ENCODE measurements at places on chromosomes 11 and 22.

GRCh38 chr11:122755941-122756340 is 82.4 kb upstream of the CRTAM start:
- DNase-seq, result no peak

- DNase-seq, result no peak
Measured at GRCh38 chr11:114511079-114511478, 48.6 kb downstream of the NXPE1 start.

DNA sequence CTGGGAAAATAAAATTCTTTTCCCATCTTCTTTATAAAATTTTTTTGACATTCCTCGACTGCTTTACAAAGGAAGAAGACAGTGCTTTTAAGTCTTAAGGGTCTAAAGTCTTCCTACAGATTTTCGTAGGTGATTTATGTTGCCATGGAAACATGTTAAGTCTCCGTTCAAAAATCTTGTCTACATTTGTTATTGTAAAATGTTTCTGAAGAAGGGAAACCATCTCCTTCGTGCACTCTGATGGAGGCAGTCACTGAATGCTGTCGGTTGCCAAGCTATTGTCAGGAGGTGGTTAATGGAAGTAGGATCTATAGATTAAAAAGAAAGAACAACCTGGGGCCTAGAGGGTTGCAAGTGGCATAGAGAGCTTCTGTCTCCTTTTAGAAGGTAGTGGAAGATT is 52.6 kb downstream of the MAP6 start:
- no peak for DNase-seq

DNA sequence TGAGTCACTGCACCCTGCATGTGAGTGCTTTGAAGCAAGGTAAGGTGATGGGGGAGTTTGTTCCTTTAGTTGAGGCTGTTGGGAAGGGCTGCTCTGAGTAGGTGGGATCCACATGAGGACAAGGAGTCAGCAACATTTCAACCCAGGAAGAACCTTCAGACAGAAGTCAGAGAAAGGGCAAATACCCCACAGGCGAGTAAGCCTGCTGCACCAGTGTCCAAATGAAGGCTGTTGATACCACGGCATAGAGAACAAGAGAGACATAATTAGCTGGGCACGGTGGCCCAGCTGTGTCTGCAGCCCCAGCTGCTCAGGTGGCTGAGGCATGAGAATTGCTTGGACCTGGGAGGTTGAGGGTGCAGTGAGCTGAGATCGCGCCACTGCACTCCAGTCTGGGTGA is 54.3 kb upstream of the CLMP start:
- no peak for DNase-seq

DNA sequence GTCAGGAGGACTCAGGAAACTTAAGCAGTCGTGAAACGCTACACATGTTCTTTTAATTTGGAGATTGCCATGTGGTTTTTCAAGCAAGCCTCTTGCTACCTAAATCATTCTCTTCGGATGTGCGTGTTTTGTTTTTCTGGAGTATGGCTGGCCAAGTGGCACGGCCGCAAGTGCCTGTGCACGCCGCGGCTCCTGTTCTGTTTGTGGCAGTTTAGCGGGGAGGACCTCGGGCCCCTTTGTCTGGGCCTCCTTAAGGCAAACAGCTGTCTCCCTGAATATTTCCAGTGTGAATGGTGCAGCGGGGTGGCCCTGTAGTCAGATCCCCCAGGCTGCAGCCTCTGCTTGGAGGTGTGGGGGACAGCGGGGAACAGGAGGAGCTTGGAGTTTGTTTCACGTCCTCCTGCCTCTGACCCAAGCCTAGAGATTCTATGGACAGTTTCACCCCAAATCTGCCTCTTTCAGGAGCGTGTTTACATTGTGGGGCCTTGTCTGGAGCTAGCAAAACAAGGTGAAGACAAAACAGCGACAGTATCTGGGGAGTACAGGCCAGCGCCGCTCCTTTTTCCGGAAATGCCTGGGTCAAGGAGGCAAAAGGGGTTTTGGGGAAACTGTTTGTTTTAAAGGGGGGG is 1.3 kb downstream of the LRP5 start:
- no peak for DNase-seq

GRCh38 chr11:46410021-46410420 is 18.4 kb upstream of the CHRM4 start:
- no peak for DNase-seq

GRCh38 chr11:63589000-63589399 is 25.2 kb downstream of the PLAAT3 start:
- DNase-seq, result no peak

DNA sequence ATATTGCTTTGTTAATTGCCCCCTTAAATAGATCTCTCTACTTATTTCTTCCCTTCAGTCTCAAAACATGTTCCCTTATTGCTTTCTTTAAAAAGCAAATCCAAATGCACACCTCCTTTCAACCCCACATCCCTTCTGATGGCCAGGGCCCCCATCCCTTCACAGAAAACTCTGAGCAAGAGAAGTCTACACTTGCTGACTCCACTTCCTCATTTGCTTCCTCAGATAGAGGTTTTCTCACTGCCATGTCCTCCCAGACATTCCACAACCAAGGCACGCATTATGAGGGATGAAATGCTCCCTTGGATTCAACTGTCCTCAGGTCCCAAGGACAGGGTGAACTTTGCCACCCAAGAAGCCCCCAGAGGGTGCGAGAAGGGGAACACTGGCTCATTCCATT is 43.1 kb downstream of the CSNK2A3 start:
- DNase-seq, result no peak

DNA sequence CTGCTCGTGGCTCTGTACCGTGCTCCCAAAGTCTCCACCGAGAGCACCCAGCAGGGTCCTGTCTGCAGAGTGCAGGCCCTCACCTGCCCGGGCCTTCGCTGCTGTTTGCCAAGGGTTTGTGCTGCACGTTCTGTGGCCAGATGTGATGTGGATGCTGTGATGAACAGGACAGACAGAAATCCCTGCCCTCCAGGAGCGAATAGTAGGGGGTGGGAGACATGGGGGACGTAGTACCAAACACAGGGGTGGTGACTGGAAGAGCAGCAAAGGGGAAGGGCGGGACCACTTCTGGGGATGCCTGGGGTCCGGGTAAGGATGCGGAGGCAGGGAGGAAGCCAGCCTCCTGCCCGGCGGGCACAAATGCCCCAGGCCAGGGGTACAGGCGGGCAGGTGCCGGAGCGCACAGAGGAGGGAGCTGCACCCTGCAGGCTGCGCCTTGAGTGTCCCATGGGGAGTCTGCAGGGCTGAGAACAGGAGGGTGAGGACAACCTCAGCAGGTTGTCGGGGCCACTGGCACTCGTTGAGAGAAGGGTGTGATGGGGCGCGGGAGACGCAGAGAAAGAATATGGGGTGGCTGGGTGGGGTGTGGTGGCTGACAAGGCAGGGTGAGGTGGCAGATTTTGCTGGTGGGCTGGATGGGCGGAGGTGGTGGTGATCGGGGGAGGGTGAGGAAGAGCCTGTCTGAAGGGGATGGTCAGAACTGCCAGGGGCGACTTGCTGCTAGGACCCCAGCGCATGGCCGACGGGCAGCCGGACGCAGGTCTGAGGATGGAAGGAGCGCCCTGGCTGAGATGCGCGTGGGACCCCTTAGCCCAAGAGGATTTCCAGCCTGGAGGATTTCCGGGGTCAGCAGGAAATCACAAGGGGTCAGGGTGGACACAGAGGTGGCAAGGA is 16.3 kb upstream of the CTSD start:
- DNase-seq, result no peak
